NCI-H187 (cell line): ENCODE measurements at places on chromosomes 2 and 18.

- DNase-seq, result no peak
Observed at GRCh38 chr2:226256709-226257376, 542.8 kb downstream of the IRS1 start.

- peak; percentile 31 for DNase-seq
Observed at GRCh38 chr2:231482806-231483391, 18.6 kb upstream of the NCL start.

GRCh38 chr2:86118130-86118529 is 12.1 kb downstream of the PTCD3 start:
- no peak for DNase-seq

- no peak for DNase-seq
Observed at GRCh38 chr2:159088906-159089305, 120.5 kb downstream of the TANC1 start.

DNA sequence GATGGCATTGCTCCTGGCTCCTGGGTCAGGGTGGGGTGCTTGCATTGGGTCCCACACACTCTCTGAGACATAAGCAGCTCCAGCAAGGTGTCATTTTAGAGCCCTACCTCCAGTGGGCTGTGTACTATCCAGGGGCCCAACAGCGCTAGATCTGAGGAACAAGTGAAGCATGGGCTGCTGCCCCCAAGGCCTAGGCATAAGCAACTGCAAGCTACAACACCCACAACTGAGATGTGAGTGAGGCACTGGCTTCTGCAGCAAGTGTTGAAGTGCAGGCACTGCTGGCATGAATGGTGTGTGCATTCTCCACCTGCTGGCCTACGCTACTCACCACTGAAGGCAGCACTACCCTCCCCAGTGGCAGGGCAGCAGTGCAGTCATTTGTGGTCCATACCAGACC is 81.0 kb upstream of the STK39 start:
- DNase-seq, result no peak

GRCh38 chr2:46873604-46874068 is 42.0 kb downstream of the MCFD2 start:
- no peak for DNase-seq

DNA sequence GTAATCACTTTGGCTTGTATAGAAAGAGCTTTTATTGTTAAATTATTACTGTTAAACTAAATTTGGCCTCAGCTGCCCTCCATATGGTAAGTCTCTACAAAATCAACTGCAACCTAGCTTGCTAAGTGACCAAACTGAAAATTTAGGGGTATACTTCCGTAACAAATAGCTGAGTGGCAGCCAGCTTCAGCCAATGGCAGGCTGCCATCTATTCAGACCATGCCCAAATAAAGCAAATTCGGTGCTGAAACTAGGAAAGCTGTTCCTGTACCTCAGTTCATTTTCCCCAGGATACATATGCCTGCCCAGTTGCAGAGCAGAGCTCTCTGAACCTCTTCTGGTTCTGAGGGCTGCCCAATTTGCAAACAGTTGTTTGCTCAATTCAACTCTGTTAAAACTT is 94.8 kb downstream of the EML6 start:
- no peak for DNase-seq

DNA sequence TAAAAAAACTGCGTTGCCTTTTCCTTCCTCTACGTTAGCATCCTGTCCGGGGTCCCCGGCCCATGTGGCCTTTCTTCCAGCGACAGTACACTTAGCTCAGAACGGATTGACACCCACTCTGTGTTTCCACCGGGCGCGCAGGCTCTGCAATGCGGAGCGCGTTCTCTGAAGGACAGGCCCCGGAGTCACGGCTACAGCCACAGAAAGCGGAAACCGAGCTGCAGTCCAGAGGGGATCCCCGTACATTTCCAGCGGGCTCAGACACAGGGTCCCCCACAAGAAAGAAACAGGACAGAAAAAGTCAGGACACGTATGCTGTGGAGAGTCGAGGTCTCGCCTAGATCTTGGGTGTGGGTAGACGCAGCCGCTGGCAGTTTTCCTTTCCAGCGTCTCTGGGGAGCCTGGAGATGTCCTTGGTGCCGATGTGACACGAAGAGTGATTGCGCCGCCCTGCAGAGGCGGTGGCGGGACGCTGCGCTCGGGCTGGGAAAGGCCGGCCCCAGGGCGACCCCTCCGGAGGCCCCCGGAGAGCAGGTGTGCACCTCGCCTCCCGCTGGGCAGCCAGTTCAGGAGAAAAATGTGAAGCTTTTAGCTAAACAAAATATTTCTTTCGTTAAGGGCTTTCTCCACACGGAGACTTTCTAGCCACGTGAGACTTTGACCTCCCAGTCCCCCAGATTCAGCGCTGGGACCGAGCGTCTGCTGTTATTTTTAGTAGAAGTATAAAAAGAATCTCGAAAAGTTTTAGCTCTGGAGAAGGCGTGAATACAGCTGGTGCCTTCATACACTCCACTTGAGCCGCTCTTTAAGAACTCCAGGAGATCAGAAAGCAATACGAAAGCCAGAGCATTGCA is 1.3 kb upstream of the ACKR3 start:
- peak; percentile 8 for DNase-seq

- DNase-seq, result no peak
Observed at GRCh38 chr18:24989760-24990593, 362.0 kb downstream of the ZNF521 start.

DNA sequence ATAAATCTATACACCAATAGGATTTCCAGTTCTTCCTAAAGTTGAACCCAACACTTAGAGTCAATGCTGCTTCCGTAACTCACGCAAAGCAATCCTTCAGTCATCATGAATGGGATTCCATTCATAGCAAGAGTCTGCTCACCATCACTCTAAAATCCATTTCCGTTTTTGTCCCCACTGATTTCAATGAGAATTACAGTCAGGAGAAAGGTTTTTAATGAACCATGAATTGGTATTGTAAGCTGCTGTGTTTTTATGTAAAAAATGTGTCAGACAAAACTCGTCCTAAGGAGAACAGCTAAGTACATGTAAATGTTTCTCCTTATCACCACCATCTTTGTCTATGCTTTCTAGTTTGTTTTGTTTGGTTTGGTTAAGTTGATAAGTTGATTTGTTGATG is 391.5 kb downstream of the IRS1 start:
- no peak for DNase-seq

- DNase-seq, result peak; percentile 37
Observed at GRCh38 chr2:96622544-96622943, 15.6 kb downstream of the KANSL3 start.

- DNase-seq, result peak; percentile 40
Observed at GRCh38 chr2:64454386-64455332, 697 bp downstream of the LGALSL start.

GRCh38 chr18:37539236-37539635 is 26.4 kb downstream of the CELF4 start:
- no peak for DNase-seq

- DNase-seq, result no peak
Observed at GRCh38 chr2:109382951-109383350, 230.8 kb downstream of the SEPTIN10 start.

DNA sequence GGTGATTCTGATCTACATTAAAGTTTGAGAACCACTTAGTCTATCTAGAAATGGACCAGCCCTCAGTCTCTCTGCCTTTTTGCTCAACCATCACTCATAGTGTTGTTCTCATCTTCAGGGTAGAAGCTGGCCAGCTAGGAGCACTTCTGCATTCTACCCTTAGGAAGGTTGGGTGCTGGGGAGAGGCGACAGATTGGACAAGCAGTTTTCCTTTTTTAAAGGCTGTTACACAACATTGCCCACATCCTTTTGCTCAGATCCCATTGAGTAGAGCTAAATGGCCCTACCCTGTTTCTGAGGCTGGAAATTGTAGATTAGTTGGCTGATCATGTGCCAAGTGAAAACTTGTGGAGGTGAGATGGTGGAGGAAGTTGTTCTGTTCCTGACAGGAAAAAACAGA is 35.6 kb downstream of the OSBPL6 start:
- no peak for DNase-seq

DNA sequence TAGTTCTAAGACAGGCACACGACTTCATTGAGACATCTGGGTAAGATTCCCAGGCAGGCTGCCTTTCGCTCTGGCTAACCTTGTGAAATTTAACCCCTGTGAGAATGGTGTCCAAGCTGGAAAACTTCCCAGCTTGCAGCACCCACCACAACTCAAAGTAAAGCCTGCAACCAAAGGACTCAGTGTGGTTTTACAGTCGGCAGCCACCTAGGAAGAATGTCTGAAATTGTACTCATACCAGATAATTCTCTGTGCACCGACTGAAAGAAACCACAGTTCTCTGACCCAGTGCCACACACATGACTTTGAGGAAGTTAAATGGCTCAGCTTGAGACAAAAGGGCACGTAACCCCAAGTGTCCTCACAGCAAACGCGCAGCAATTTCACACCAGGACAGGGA is 125.7 kb downstream of the RBMS1 start:
- no peak for DNase-seq

DNA sequence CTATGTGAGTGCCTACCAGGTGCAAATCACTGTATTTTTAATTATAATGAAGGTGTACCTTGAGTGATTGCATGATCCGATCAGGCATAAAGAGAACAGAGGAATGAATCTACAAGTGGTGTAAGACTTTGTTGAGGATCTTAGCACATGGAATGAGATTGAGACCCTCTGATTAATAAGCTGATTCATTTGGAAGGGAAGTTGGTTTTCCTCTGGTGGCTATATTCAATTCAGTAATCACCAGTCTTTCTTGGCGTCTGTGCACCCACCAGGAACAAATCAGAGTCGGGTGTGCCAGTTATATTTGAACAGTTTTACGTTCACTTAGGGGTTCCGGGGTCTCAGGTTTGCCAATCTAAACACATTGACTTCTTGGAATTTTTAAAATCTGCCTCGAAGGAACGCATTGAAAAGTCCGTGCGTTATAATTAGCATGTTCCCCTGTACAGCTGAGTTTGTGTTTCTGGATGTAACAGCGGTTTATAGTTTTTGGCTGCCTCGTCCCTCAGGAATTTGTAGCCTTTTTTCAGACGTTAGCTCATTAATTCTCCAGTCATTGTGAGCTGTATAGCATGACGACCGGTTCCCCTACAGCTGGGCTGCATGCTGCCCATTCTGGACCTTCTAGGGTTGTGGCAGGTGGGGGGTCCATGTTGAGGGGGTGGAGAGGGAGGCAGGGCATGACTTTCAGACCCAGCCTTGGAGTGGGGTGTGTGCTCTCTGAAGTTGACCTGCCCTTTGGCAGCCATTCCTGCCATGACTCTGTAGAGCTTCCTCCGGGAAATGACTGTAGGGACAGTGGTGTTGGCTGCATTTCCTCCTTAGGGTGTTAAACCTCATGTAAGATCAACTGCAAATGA is 20.3 kb downstream of the MYO1B start:
- DNase-seq, result no peak

GRCh38 chr18:26821181-26821580 is 44.3 kb downstream of the AQP4 start:
- no peak for DNase-seq

- DNase-seq, result no peak
Observed at GRCh38 chr18:6015364-6015763, 120.0 kb upstream of the TMEM200C start.

DNA sequence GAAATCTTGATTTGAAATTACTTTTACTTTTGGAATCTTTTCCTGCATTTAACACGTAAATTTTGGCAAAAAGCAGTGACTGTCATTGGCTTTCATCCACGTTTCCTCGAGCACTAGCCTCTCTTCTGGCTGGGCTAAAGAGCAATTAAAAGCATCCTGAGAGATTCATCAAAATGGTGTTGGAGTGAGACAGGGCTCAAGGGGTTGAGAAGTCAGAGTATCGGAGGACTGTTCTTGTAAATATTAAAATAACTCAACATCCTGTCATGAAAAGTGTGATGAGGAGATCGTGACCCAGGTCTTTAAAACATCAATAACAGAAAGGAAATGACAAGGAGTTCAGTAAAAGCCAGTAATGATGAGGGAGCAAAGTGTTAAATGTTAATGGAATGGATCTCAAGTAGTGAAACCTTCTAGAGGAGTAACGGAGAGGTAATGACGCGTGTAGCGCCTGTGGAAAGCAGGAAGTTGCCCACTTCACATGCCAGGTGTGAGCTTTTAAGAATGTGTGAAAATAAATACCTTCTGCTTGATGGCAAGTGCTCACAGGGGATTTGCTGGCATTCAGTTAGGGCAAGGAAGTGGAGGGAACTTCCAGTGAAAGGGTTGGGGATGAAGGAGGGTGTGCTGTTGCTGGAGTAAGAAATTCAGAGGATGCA is 754.4 kb downstream of the ADCYAP1 start:
- DNase-seq, result peak; percentile 52

- no peak for DNase-seq
Observed at GRCh38 chr2:19505-19904, 26.8 kb downstream of the FAM110C start.

DNA sequence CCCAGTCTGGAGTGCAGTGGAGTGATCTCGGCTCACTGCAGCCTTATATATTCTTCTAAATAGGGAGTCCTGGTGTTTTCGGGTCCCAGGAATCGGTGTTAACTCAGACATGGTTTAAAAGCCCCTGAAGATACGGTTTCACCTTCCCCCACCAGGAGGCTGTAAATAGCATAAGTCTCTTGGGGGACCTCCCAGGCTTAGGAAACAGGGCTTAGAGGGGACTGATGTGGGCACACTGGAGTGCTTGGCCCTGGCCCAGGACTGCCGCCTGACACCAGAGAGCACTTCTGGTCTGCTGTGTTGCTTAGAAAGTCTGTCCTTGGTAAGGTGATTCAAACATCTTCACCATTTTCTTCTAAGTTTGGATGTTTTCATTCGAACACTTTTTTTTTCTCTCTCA is 39.7 kb upstream of the MAP4K4 start:
- DNase-seq, result no peak

GRCh38 chr2:146852661-146853060 is 992.2 kb upstream of the ACVR2A start:
- no peak for DNase-seq
